CD4-positive, alpha-beta T cell treated with Interleukin-15 for 1 hour (primary cell): ENCODE measurements at places on chromosomes 4 and X.

GRCh38 chrX:45824471-45824870 lies 623.8 kb upstream of the DIPK2B start:
- DNase-seq, result no peak

DNA sequence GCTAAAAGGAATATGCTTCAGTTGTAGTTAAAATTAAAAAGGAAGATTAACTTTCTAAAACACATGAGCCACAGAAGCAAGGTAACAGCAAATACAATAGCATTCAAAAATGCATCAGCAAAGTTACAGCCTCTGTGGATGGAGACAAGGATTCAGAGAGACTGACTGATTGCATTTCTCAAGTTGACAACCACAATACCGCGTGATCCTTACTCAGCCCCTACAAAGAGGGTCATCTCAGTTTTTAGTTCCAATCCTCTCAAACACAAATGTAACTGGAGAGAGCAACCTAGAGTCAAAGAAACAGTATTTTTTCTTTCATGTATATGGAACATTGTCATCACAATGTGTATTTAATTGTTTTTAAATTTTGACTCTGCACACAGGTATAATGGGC lies 14.2 kb upstream of the C1QTNF7 start:
- DNase-seq, result no peak

GRCh38 chr4:86718152-86718551 lies 124.0 kb downstream of the PTPN13 start:
- DNase-seq, result no peak

DNA sequence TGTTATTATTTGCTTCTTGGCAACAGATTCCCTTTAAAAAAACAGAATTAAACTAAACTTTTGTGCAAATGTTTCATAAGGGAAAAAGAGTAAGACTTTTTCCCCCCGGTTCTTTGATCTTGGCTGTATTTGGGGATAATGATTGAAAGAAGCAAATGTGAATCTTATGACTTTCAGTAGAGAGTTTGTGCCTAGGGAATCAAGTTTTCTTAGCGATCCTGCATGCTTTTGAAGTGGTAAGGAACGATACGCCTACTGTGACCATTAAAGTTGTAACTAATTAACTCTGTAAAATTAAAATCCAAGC lies 9.0 kb downstream of the ATP10D start:
- no peak for DNase-seq

- no peak for DNase-seq
These were observed 249.2 kb downstream of the MID1IP1 start for GRCh38 chrX:39050427-39050826.
